ENCODE measurements at places on chromosomes 16 and 17. TPM values are rescaled to one million over a fixed set of nuclear protein-coding genes. Genes with fewer than 3 reads are reported as not detected.

Gene NPIPB6
- polyA plus RNA-seq: 3.6 TPM

Gene IGF2BP1
- polyA plus RNA-seq: 41.7 TPM

Gene GPR179
- not detected for polyA plus RNA-seq

Gene FOXC2
- 3.7 TPM for polyA plus RNA-seq

GRCh38 chr17:42185621-42185930 lies 324 bp upstream of the HCRT start:
- no peak for DNase-seq

Gene OTOP3
- polyA plus RNA-seq: not detected

DNA sequence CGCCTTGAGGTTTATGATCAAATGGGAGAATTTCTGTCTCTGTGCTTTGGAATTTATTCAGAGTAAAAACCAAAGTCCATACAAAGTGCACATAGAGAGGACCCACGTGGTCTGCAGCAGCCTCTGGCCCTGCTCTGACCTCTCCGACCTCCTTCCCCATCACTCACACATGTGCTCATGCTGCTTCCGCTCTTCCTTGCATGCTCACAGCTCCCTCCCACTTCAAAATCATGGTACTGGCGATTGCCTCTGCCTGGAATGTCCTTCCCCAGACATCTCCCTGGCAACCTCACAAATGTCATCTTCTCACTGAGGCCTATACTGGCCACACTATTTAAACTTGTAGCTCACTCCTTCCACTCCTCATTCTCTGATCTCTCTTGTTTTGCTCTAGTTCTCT lies 418.0 kb downstream of the CA10 start:
- no peak for DNase-seq

Data from cardiac muscle cell (in vitro differentiated cells and primary cell).